ENCODE measurements at places on chromosomes 1 and 21.
A peak's percentile ranks its signal among the peaks of the same experiment; 100 is the strongest.

GRCh38 chr1:162310337-162310736, 66.3 kb downstream of the SPATA46 start:
- DNase-seq: no peak

DNA sequence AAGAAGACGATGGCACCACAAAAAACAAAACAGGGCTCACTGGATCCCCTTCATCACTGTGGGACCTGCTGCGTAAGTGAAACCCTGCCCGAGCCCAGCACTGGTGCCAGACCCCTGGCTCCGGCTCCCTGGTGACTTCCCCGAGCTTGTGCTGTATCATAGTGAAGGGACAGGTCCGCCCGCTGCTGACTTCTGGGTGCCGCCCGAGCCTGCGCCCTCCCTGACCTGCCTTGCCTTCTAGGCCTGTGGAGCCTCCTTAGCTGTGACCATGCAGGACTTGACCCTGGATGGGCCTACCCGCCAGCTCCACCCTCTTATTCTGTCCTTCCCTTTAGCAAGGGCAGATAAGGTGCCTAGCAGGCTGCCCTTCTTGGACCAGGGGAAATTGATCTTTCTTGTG, 7.9 kb downstream of the TEX35 start:
- no peak for DNase-seq

GRCh38 chr1:185334182-185334581, 17.1 kb upstream of the IVNS1ABP start:
- no peak for DNase-seq

- peak; percentile 20 for DNase-seq
Observed at GRCh38 chr1:99737016-99737415, 29.4 kb downstream of the FRRS1 start.

DNA sequence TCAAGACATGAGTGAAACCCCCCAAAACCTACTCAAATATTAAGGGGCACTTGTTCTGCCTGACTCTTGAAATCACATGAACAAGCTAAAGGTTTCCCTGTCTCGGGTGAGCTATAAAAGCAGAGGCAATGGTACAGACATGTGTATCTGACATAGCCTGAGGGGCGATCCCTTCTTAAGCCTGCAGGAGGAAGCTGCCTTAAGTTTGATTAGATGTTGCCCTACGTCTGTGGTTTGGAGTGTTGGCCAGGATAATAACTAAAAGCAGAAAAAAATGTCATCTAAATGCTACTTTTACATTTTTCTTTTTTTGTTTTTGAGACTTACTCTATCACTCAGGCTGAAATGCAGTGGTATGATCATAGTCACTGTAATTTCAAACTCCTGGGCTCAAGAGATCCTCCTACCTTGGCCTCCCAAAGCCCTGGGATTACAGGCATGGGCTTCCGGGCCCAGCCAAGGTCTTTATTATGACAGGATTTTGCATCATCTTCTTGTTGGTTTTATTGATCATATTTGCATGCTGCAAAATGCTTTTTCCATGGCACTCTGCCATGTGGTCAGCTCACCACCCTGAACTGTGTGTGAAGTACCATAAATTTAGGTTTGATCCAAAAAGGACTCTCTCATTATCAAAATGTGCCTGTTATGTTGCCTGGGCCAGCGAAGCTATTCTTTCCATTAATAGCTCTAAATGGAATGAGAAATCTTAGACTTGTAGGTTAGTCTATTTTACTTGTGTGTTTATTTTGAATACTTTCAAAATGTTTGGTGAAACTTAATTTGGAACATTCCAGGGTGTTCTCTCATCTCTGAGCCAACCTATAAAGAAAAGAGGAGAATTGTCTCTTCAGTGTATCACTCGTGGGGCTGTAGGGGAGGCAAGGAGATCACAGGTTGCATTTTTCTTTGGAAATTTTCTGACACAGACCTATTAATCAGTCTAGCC, 15.0 kb upstream of the HMGN1 start:
- no peak for DNase-seq

DNA sequence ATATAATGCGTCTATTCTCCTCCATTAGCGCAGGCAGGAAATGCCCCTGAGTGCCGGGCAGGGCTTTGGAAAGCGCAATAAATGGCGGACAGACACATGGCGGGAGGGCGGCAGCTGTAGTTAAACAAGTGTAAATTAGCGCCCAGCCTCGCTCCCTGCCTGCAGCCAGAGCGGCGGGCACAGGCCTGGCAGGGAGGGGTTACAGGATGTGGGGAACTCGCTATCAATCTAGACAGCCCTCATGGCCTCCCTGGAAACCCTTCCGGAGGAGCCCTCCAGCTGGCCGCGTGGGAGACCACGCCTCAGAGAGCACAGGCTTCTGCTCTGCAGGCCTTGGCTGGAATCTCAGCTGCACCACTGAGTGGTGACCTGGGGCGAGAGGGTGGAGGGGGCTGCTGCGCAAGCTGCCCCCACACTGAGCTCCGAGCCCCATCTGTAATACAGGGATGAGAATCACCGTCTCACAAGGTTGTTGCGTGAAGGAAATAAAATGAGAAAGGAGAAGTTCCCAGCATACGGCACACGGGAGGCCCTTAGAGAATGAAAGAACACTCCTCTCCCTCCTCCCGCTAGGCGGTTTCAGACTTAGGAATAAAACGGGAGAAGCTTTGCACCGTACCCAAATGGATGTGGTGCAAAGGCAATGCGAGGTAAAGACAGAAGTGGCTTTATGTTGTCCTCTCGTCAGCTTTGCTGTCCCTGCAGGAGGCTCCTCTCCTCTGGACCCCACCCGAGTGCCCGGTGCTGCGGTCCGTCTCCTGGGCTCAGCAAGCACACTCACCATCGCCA, 167.2 kb upstream of the POU3F1 start:
- no peak for DNase-seq

DNA sequence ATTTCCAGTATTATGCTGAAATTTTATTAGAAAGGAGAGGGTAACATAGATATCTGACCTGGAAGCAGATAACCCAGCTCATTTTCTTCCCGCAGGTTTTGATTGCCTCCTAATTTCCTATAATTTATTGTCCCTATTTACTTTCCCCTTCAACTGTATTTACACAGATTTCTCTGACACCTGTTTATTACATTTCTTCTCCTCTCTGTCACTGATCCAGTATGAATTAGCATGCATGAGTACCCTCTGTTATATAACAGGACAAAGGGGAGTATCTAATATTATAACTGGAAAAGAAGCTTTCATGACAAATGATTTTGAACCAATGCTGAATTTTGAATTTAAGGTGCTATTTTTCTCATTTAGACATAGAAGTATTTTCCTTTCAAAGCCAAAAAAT, 37.4 kb downstream of the DENND1B start:
- no peak for DNase-seq

- DNase-seq: no peak
Observed at GRCh38 chr1:65141918-65142317, 6.1 kb upstream of the AK4 start.

- no peak for DNase-seq
Observed at GRCh38 chr1:202285908-202286307, 55.8 kb downstream of the UBE2T start.

DNA sequence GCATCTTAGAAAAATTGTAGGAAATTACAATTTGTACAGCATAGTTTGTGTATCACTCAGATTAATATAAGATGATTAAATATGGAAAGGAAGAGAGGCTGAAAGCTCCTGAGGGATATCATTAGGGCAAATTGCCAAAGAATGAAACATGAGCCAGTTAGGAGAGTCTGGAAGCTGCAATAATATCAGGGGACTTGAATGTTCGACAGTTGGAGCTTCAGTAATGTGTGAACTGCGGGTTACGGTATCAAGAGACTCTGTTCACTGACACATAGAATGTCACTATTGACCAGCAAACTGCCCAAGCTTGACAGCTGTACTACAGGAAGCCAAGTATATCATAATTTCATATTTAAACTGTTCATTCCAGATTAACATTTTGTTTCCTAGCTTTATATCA, 157.2 kb downstream of the DENND1B start:
- DNase-seq: no peak

- DNase-seq: no peak
Observed at GRCh38 chr1:109802136-109802900, 38.6 kb upstream of the EPS8L3 start.

GRCh38 chr1:164792410-164793004, 233.5 kb downstream of the PBX1 start:
- DNase-seq: no peak

- DNase-seq: no peak
Observed at GRCh38 chr1:33575324-33575879, 103.0 kb downstream of the ZSCAN20 start.

- DNase-seq: no peak
Observed at GRCh38 chr1:193712392-193712791, 526.0 kb upstream of the B3GALT2 start.

GRCh38 chr1:66300972-66301451, 232.9 kb upstream of the SGIP1 start:
- no peak for DNase-seq

DNA sequence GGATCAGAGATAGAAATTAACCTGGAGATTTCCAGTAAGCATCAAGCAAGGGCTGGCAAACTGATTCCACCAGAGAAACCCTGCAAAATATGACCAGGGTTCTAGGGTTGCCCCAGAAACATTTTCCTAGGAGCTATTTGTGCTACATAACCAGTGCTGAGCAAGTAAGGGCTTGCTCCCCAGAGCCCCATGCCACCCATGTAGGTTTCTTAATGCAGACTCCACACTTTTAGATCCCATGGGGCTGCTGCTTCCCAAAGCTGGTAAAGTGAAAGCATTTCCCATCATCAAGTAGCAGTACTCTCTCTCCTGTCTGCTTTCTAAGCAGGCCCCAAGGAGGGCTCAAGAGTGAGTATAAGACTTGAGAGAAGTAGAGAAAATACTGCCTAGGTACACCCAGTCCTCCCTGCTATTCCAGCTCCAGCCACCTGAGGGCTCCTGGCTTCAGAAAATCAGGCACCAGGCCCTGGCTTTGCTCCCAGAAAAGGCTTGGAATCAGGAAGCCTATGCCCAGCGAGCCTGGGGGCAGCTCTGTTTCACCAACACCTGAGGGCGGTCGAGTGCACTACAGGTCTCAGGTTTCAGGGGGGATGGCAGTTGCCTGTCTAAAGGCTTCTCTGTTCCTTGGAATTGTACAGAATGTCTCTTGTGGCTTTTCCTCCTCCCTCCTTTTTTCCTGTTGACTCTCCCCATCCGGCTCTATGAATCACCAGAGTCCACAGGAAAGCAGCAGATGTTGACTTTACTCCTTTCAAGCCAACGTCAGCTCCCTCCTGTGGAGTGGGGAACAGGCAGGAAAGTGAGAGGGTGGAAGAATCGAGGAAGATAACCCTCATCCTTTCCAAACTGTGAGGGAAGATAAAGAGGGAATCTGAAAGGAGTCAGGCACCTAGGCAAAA, 6.2 kb upstream of the ANKRD35 start:
- DNase-seq: peak; percentile 86

Data from HuH-7 (cell line).